Left ventricle myocardium inferior (tissue), 1 donor: ENCODE measurements at places on chromosomes 4 and X. TPM values are rescaled to one million over a fixed set of nuclear protein-coding genes. Genes with fewer than 3 reads are reported as not detected.

GRCh38 chr4:67869580-67870190 is 14.1 kb downstream of the TMPRSS11D start:
- no peak for DNase-seq

DNA sequence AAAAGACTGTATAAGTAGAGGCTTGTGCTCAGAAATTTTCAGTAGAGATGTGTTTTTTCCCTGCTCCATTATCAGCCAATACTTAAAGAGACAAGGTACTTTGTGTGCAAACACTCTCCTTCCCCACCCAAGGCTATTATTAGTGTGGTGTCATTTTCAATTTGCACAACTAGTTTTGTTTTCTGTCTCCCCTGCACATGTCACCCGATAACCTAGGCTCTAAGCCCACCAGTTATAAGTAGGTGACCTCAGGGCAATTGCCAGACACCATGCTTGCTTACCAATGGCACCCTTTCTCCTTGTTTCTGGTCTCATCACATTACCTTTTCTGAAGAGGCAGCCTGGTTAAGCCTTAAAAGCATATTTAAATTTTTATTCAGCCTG is 8.0 kb upstream of the GUCY1A1 start:
- no peak for DNase-seq

DNA sequence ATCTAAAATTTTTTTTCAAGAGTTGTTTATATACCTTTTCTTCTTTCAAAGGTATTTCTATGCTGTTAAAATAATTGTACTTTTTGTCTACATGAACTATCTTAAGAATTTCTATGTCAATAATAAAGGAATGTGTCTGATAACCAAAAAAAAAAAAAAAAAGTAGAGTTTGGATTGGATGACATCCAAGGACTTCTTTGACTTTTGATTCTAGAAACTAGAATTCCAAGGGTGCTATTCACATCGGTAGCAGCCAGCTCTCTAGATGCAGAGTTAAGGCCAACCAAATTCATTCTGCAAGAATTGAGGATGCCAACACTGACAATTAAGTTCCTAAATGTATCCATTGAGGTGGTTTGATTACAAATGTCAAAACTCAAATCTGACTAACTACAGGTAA is 42.0 kb upstream of the PRKG2 start:
- DNase-seq: no peak

MRFAP1L1 gene
- total RNA-seq: 41.5 TPM

- DNase-seq: no peak
Observed at GRCh38 chr4:133127500-133127899, 21.6 kb upstream of the PCDH10 start.

NRK gene
- total RNA-seq: 2.7 TPM

DNA sequence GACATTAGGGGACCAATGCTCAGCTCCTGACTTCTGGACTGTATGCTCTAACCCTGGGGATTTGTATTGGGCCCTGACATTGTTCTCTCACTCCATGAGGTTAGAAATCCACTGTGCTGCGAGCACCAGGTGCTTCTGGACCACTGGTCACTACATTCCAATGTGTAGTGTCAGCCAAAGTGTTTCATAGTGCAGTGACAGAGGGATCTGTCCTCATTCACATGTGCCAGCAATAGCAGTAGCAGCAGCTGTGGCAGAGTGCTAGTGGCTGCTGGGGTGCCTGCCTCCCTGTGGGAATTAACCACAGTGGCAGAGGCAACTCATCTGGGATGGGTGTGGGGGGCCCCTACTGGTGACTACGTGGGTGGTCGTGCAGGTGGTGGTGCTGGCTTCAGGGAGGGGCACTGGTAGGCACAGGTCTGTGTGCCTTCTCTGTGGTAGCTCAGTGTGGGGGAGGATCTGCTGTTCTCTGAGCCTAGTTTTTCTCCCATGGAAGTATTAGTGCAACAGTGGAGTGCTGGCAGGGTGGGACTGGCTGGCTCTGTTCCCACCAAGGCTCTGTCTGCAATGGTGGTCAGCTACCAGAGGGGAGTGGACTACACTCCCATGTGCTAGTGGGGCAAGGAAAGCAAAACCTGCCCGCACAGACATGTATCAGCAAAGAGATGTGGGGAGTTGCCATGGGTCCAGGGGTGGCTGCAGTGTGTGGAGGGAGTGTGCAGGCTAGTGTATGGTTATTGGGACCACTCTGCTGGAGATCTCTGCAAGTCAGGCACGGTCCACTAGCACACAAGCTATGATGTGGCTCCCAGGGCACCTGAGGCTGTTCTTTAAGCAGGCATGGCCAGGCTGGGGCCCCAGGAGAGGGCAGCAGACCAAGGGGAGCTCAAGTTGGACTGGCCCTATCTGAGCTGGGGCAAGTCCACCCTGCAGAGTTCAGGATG is 78.5 kb downstream of the SCLT1 start:
- DNase-seq: no peak

- DNase-seq: no peak
Observed at GRCh38 chr4:104575278-104575677, 80.6 kb upstream of the CXXC4 start.

DNA sequence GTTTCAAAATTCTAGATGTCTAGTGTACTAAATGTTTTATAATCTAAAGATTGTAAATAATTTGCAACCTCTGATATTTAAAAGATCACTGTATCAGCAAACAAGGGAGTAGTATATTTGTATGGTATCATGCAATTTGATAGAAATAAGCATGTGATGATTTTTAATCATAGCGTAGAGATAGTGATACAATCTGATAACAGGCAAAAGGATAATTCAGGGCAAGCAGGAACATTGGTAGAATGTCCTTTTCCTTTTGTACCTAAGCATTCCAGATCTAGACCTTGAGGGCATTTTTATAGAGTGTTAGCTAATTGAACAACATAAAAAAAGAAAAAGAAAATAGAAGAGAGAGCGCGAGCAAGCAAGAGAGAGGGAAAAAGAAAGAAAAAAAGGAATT is 1.4 kb downstream of the ANK2 start:
- no peak for DNase-seq

- DNase-seq: no peak
Observed at GRCh38 chrX:68751372-68751771, 77.4 kb upstream of the EFNB1 start.

- no peak for DNase-seq
Observed at GRCh38 chrX:153565996-153566580, 32.9 kb downstream of the CCNQ start.

DNA sequence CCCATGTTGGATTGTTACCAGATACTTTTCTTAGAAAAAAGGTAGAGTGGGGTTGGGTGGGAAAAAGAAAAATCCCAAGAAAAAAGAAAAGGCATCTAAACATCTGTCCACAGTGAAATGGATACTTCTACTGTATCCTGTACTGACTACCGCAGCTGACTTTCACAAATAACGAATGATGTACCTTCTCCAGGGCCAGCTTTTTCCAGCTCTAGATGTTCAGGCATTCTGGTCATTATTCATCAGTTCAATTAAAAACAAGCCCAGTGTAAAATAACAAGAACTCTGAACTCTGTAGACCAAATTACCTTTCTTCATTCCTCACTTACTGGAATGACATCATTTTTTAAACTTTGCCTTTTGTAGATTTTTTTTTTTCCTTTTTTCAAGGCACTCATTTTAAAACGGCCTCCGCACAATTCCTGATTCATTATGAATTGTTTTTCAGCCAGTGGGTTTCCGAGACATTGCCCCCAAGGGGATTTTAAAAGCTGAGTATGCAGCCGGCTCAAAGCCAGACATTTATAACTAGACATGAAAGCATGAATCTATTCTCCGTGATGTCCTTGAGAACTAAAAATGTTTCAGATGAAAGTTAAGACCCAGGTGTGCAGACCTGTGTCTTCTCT is 113.5 kb downstream of the PRKX start:
- no peak for DNase-seq

DNA sequence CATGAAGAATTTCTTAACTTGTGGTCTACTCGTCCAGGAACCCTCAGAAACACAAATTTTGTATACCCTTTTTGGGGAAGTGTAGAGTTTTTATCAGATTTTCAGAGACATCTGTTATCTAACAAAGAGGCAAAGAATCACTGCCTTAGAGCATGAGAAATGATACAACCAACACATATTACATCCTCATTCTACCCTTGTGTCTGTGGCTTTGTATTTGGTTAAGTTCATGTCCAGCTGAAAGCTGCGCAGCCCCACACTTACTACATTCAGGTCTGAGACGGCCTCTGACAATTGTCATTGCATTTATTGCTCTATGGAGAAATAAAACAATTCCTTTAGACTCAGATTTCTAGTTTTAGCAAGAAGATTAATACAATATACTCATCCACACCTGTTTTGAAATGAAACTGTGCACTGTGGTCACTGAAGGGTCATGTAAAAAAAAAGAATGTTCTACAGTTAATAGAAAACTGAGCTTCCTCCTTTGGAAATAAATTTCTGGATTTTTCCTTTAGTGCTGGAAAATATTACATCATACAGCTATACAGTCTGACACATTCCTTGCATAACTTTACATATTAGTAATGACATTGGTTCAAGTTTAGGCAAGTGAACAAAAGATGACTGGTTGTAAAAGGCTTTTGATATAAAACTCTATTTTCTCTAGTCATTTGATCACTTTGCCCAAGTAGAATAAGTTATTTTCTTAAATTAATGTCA is 39.8 kb downstream of the GLRB start:
- DNase-seq: no peak

GRCh38 chr4:76470064-76470463 is 35.0 kb downstream of the SHROOM3 start:
- DNase-seq: no peak

BEX2 gene
- 2.6 TPM for total RNA-seq

- no peak for DNase-seq
Observed at GRCh38 chrX:132119821-132120515, 7.9 kb downstream of the FRMD7 start.

GRCh38 chrX:129772796-129773431 is 6.8 kb upstream of the SASH3 start:
- peak; percentile 43 for DNase-seq

DNA sequence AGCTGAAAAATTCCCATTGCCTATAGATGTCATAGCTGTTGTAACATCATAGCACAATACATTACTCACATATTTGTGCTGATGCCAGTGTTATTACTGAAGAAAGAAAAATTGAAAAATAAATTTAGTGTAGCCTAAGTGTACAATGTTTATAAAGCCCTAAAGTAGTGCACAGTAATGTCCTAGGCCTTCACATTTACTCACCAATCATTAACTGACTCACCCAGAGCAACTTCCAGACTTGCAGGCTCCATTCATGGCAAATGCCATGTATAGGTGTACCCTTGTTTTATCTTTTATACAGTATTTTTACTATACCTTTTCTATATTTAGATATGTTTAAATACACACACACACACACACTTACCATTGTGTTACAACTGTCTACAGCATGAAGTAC is 265.4 kb upstream of the MAGEB18 start:
- no peak for DNase-seq

- DNase-seq: no peak
Observed at GRCh38 chr4:85883180-85883579, 408.2 kb downstream of the ARHGAP24 start.

MBNL3 gene
- 38.5 TPM for total RNA-seq

GRCh38 chr4:149291463-149291862 is 524.2 kb downstream of the IQCM start:
- peak; percentile 54 for DNase-seq

CXCR3 gene
- total RNA-seq: not detected

GRCh38 chr4:108777388-108777787 is 14.5 kb upstream of the ETNPPL start:
- DNase-seq: no peak

- DNase-seq: no peak
Observed at GRCh38 chrX:22392133-22392948, 119.6 kb downstream of the CBLL2 start.

DNA sequence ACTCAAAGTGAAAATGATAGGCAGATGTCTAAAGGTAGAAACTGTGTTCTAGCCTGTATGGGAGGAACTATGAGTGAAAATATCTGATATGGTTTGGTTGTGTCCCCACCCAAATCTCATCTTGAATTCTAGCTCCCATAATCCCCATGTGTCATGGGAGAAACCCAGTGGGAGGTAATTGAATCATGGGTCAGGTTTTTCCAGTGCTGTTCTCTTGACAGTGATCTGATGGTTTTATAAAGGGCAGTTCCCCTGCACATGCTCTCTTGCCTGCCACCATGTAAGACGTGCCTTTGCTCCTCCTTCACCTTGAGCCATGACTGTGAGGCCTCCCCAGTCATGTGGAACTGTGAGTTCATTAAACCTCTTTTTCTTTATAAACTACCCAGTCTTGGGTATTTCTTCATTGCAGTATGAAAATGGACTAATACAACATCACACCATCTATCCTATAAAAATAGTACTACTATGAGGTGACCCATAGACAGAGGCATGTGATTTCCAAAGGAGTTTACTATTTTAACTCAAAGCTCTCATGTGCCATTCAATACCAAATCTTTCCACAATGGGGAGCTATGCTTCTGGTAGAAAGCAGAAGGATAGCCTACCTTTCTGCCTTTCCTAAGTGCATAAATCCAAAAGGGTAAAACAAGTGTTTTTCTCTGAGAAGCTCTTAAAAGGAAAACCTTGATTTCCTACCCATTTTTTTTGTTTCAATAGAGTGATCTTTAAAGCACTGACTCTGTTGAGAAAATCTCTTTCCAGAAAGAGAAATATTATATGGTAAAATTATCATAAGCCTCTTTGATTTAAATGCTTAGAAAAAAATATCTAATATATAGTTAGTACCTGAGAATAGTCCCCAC is 38.8 kb downstream of the SEC31A start:
- no peak for DNase-seq

CTAG1B gene
- total RNA-seq: not detected

- no peak for DNase-seq
Observed at GRCh38 chr4:119580293-119580692, 48.3 kb downstream of the PDE5A start.

FAM9B gene
- total RNA-seq: not detected

- DNase-seq: no peak
Observed at GRCh38 chrX:50805276-50805675, 8.7 kb downstream of the SHROOM4 start.

GRCh38 chr4:40507977-40508376 is 121.7 kb downstream of the RBM47 start:
- DNase-seq: no peak

DNA sequence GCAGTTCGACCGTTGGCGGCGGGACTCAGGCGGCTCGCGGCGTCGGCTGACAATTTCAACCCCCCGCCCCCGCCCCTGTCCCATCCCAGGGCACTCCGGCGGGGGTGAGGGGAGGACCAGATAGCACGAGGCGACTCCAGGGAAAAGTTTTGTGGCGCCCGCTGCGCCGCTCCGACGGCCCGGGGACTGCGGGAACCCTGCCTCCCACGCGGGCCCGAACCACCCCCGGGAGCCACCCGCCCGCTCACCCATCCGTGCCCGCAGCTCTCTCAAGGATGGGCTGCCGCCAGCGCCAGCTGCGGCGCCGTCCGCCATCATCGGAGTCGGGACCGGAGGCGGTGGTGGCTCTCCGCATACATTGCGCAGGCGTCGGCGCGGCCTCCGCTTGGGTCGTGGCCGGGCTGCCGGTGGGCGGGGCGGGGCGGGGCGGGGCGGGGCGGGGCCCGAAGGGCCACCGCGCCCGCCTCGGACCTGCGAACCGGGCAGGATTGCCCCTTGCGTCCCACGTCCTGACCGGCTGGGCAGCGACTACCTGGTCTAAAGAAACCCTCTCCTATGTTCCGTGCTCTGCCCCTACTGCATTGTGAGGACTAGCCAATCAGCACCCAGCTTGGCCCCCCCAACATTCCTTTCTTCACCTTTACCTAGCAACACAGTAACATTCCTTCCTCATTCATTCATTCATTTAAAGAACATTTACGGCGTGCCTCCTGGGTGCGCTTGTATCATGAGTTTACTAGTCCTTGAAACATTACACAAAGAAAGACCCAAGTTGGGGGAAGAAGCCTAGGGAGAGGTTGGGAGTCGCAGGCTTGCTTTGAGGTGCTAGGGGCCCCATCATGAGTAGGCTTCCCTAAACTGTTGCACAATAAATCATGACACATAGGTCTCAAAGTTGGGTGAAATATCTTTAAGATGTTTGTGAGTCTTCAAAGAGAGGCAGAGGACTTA is at the start of gene MAP7D3:
TSS of gene MAP7D3 (minus strand) at position 360 of the 951 bp plus-strand sequence. CDS start at position 318, 42 bp downstream.
- DNase-seq: peak; percentile 69
